Natural killer cell treated with Interleukin-12 subunit alpha and Interleukin-12 subunit beta and Interleukin-15 and Interleukin-18, amount 100 ng/mL, for 72 hours (primary cell): ENCODE measurements at places on chromosomes 5 and 9. TPM values are rescaled to one million over a fixed set of nuclear protein-coding genes. Genes with fewer than 3 reads are reported as not detected.

DNA sequence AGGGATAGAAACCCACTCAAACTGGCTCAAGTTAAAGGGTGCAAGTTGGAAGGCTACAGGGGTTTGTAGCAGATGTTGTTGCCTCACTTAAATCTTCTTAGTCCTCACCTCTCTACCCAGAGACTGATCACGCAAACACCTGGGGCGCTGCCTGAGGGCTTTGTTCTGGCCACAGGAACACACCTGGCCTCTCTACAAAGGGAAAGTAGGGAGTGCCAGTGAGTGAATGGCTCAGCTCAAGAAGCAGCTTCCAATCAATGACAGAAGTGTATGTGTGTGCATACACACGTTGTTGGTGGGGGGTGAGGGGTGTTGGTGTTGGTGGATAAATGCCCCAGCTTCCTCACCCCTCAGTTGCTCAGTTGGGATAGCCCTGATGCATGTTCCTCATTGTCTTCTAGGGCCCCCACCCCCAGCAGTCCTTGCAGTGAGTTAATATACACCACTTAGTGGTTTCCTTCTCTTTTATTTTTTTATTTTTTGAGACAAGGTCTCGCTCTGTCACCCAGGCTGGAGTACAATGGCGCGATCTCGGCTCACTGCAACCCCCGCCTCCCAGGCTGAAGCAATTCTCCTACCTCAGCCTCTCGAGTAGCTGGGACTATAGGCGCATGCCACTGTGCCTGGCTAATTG, 30.6 kb upstream of the CTNNA1 start:
- DNase-seq = no peak

DNA sequence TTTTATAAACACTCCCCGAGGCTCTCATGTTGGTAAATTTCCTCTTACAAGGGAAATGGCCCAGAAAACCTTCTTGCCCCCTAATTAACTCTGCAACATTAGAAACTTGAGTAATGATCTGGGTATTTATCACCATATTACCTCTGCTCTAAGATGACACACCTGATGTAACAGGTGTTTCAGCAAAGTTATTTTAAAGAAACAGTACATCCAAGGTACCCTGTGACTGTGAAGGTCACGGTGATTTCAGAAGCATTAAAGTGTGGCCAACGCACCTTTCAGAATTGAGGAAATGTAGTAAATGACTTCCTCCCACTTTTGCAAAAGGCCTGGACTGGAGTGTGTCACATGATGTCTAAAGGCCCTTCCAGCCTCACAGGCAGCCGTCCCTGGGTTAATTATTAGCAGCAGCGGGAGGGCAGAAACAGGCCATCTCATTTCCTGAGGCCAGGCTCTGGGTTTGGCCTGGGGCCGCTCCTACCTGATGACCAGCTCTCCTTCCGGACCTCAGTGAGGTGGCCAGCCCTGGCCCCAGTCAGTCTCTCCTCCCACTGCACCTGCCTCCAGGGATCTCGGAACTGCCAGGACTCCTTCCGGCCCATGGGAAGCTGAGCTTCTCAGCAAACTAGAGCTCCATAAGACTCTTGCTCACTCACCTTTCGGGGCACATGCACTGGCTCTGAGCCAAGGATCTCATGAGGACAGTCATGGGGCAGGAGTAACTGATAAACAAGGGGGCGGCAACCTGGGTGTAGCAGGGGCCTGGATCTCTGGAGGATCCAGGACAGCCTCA, 20.7 kb downstream of the PTPN3 start:
- no peak for DNase-seq

GRCh38 chr5:136020001-136020382, 8.8 kb upstream of the TGFBI start:
- no peak for DNase-seq

GRCh38 chr5:82802954-82803353, 274.2 kb downstream of the TMEM167A start:
- no peak for DNase-seq

GRCh38 chr9:111659691-111660090, 1.7 kb upstream of the GNG10 start:
- DNase-seq = no peak

Gene CCNJL
- 20.1 TPM for total RNA-seq

- peak; percentile 97 for DNase-seq
These were observed at the start of gene GLE1 for GRCh38 chr9:128504485-128505413. Gene GLE1, plus strand, starts transcription at chr9:128504719. Its CDS starts 87 bp downstream, at chr9:128504806.

Gene DDX46
- 124 TPM for total RNA-seq

DNA sequence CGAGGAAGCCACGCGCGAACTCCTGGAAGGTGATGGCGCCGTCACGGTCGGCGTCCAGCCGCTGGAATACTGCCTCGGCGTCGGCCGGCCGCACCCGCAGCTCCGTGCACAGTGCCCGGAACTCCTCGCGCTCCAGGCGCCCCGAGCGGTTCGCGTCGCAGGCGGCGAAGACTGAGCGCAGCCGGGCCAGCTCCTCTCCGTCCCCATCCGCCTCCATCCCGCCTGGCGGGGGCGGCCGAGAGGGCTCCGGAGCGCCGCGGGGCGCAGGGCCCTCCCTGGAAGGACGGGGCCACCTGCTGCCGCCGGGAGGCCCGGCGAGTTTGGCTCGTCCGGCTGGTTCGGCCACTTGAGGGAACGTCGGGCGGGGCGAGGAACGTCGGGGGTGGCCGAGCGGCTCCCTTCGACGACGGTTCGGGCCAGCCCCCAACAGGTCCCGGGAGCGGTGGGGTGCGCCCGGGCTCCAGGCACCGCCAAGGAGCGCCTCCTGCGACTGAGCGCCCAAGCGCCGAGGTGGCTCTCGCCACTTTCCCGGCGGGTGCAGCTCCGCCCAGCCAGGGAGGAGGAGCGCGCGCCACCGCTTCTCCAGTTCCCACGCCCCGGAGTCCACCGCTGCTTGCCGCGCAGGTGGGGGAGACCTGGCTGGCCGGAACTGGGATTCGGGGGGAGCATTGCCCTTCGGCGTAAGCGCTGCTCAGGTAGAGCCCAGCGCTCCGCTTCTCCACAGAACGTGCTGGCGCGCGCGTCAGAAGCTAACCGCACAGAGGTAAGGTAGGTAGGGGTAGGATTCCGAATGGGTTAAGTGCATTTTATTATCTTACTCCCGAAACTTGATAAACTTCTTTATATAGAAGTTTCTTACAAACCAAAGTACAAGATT, at the start of gene RASEF:
TSS of gene RASEF (minus strand) at position 492 of the 877 bp plus-strand sequence. CDS start at position 217, 275 bp downstream.
- DNase-seq = no peak

- no peak for DNase-seq
These were observed 202.1 kb upstream of the TMEM161B start for GRCh38 chr5:88470745-88471144.

Gene VCP
- total RNA-seq = 436 TPM

- DNase-seq = no peak
These were observed 396.9 kb downstream of the PDE4D start for GRCh38 chr5:59496524-59497134.

DNA sequence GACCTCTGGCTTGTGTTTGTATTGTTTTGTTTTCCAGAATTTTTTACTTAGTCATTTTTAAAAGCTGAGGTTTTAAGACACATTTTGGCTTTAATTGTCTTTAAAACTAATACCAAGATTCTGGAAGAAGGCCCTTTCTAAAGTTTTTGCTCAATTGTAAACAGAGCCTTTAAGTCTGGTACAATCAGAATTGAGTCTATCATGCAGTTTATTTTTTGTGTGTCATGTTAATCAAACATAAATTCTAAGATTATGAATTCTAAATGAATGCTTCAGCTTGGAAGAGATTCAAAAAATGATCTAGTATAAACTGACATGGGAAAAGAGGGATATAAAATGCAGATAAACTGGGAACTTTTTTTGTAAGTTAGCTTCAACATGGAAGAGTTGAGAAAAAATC, 882.7 kb downstream of the TLE1 start:
- DNase-seq = no peak

GRCh38 chr5:151141535-151141934, 16.0 kb downstream of the ANXA6 start:
- peak; percentile 67 for DNase-seq

Gene AQP7
- not detected for total RNA-seq

Gene GGTA1
- total RNA-seq = not detected

Gene CCNI2
- 3.9 TPM for total RNA-seq

- DNase-seq = no peak
These were observed 9.5 kb downstream of the TOR4A start for GRCh38 chr9:137286975-137287383.

GRCh38 chr5:135662683-135663082, 83.9 kb upstream of the CXCL14 start:
- no peak for DNase-seq

DNA sequence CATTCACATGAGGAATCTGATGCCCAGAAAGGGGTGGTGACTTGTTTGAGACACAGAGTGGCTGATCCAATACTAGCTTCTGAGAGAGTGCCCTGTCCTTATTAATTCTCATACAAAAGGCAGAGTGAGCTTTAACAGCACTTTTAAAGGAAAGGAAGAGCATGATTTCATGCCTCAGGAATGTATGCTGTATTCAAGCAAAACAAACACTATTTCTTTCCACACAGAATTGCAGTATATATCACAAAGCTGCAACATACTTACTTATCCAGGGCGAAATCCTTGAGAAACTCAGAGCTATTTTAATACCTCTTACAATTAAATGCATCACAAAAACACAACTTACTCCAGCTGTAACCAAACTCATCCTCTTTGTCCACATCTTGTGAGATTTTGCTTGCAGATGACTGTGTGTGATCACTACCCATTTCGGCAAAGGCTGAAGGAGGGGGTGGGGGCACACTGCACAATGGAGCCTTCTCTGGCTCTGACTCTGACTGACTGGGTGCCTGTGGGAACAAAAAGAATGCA, 139.8 kb downstream of the MPDZ start:
- no peak for DNase-seq

Gene PDE6A
- not detected for total RNA-seq

DNA sequence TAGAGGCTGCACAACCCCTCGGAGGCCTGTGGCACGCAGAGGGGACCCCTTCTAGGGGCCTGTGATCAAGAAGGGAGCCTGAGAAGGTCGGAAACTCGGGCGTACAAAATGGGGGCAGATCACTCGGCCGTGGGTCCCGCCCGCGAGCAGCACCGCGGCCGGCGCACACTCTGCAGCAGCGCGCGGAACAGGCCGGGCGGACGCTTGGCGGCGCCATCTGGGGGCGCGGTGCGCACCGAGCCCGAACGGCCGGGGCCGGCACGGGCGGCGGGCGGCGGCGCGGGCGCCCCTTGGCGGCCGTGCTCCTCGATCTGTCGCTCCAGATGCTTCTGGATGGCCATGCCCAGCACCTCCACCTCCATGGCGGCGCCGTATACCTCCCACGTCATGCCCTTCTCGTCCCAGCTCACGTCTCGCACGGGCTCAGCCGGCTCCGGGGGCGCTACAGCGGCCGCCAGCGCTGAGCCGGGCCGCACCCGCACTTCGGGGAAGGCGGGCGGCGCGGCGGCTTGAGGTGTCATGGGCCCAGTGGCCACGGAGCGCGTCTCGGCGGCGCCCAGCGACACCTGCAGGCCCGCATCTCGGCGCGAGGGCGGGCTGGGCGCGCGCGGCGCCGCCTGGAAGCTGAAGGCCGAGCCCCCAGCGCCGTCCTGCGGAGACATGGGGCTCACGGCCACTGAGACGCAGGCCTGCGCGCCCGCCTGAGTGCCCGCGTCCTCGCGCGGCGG, 13.1 kb downstream of the GPRIN1 start:
- DNase-seq = peak; percentile 69

- no peak for DNase-seq
These were observed 605.9 kb upstream of the FAM174A start for GRCh38 chr5:99929067-99929805.

- no peak for DNase-seq
These were observed 45.0 kb upstream of the TNFSF15 start for GRCh38 chr9:114850871-114851270.

Gene ORM2
- total RNA-seq = not detected

Gene ARHGEF39
- total RNA-seq = 14.2 TPM

Gene PTPRD
- total RNA-seq = 0.53 TPM

Gene GARIN3
- total RNA-seq = not detected

- no peak for DNase-seq
These were observed 76.5 kb downstream of the GLIS3 start for GRCh38 chr9:4223312-4223833.

DNA sequence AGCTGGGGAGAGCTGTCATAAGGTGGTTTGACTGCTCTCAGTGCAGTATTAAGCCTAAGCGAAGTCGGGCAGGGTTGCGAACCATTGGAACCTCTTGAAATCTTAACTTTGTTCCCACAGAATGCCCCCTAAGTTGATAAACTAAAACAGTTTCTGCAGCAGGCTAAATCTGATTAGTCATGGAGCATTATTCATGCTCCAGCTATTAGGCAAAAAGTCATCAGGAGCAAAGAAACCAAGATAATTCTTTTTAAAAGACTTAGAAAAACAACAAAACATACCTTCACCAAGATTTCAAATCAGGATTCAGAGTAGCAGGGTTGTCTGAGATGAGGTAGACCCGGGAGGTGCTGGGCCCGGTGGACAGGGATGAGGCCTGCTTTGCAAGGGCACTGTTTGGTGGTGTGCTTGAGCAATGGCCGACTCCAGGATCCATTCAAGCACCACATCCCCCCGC, 69.9 kb upstream of the PLPP1 start:
- DNase-seq = no peak
